Stimulated activated CD4-positive, alpha-beta T cell treated with anti-CD3 and anti-CD28 coated beads, TNF-alpha, amount 100 ng/mL, for 4 hours (primary cell): ENCODE measurements at places on chromosomes 11 and 22.

GRCh38 chr11:123308077-123308476 is 113.0 kb upstream of the CLMP start:
- DNase-seq = no peak

GRCh38 chr11:126892756-126893155 is 107.8 kb downstream of the KIRREL3 start:
- DNase-seq = no peak

DNA sequence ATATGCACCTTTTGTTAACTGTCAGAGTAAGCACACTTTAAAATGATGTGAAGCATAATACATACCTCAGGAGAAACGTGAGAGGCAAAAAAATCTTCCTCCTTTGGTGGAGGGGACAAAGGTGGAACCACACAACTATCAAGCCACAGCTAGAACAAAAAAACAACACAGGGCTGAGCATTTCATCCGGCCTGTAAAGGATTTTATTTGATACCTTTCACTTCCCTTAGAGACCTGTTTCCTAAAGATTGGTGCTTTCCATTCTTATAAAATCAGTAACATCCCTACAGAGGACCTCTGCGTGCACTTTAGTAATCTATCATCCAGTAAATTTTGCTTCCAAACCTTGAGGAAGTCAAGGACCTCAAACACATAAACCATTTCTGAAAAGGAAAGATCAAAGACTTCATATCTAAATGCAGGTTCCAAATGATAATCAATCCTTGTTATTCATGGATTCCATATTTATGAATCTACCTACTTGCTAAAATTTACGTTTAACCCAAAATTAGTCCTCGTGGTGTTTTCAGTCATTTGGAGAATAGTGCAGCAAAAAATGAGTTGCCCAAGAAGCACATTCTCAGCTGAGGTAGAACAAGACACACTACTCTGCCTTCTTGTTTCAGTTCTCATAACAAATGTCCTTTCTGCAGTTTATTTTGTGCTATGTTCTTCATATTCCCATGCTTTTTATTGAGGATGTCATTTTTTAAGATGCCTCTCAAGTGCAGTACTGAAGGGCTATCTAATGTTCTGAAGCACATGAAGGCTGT is 22.7 kb downstream of the ARFGAP3 start:
- no peak for DNase-seq

DNA sequence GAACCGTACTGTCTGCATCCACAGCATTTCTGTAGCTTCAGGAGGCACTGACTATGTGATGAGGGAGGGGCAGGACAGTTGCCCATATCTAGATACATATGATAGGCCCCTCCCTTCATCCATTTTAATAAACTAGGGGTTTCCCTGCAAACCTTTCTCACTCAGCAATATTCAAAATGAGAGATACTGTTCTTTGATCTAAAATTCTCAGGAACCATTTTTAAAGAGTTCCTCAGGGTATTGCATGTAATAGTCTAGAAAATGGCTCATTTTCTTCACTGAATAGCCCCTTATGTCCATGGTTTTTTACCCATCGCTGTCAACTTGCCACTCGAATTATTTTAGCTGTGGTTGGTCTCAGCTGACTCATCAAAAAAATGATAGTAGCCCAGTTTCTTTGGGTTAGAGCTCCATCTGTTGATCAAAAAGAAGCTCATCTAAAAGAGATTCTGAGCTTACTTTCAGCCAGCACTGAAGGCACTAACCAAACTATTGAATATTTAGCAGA is 37.0 kb upstream of the DNAJB7 start:
- no peak for DNase-seq

DNA sequence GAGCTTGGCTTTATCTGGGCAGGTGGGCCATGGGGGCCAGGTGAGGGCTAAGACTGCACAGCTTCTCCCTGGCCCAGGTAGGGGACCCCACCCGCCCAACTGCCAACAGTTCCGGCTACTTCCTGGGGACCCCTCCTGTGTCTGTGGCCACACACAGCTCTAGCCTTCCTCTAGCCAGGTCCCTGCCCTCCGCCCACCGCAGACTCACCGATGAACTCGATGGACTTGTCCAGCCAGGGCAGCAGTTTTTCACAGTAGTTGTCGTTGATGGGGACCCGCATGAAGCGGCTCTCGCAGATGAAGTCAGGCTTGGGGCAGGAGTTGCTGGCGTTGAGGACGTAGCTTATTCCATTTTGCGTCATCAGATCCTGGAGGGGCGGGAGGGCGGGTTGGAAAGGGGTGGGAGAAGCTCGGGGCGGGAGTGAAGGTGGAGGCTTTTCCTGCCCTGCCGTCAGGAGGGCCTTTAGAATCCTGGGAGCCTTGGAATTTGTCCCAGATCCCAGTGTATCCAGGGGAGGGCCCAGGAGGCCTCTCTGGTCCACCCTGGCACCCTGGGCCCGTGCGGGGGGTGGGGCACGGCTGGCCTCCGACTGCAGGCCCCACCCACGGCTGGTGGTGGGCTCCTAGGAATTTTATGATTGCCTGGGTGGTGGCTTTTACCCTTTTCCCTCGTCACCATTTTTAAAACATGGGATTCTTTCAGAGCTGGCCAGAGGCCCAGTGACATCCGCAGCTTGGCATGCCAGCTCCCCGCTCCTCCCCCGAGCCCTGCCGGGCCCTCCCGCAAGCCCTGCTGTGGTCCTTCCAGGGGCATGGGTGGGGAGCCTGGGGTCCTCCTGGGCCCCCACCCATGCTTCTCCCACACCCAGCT is 13.9 kb downstream of the DUSP8 start:
- no peak for DNase-seq

DNA sequence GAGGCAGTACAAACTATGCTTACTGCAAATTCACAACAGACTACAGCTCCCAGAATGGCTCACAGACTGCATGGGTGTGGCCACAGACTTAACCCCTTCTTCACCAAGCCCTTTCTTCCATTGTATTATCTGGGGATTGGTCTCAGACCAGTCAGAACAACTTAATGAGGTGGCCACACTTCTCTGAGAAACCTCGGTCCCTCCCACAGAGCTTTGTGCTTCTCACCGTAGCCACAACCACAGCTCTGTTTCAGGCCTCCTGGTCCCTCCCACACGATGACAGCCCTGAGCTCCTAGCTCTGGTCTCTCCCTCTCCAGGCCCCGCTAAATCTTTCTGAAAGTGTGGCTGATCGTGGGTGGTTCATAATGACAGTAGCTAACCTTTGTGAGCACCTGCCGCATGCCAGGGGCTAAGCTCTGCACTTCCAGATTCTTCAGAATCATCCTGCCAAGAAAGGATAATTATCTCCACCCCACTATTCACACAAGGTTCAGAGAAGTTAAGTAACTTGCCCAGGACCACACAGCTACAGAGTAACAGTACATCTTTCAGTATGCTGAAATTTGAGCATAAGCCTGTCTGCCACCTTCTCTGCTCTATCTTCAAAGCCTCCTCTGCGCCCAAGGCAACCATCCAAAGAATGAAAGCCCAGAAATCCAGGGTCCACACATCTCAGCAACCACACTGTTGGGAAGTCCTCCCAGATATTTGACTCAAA is 5.4 kb downstream of the PDE2A start:
- no peak for DNase-seq

DNA sequence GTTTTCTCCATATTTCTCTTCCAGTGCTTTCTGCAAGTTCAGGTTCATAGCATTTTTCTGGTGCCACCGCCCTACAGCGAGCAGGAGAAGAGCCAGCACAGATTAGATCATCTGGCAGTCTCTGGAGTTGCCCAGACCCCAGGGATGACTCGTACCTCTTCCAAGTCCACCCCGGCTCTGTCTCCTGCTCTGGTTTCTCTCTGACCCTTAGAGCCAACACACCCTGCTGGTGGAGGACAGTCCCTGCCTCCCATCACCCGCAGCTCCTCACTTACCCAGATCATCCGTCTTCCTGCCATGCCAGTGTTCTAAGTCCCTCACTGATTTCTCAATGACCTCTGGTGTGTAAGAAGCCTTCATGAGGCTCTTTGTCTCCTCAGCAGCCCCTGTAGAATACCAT is 28.0 kb downstream of the TST start:
- DNase-seq = no peak

DNA sequence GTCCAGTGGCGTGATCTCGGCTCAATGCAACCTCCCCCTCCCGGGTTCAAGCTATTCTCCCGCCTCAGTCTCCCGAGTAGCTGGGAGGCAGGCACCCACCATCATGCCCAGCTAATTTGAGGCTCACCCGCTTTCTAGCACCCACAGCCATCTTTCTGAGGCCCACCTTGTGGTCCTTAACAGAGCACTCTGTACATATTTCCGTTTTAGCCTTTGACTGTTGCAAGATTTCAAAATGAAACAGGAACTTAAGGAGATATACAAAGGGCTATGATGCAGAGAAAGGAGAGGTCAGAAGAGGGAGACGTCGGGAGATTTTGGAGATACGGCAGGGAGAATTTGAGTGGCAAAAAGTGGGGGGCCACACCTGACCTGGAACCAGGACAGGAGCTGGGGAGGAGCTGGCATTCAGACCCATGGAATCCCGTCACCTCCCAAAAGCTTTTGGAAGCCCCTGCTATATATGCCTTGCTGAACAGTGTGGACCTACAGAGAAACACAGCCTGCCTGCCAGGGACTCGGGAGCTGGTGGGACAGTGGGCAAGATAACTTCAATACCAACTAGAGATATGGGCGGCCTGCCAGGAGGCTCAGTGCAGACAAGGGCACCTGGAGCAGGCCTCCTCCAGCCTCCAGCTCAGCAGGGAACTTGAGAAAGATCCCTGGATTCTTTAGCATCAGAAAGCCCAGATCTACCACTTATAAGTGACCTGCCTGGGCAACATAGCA is 8.0 kb upstream of the CLCF1 start:
- no peak for DNase-seq

DNA sequence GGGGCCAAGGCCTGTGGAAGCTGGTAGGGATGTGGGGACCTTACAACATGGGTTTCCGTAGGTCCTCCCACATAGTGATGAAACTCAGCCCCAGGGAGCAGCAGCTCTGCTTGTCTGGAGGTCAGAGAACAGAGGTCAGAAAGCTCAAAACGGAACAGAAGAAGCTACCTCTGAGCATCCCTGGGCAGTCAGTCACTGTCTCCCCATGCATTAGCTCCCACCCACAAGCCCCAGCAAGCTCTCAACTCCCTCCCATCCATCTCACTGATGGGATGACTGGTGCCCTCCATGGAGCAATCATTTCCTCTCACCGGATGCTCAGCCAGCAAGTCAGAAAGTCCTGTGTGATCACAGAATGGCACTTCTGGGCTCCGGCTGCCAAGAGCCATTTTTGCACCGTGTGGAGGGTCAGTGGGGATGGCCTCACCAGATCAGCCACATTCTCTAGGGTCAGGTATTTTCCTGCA is 1.9 kb downstream of the TPP1 start:
- DNase-seq = no peak

GRCh38 chr11:36095716-36096115 is 151.9 kb downstream of the LDLRAD3 start:
- no peak for DNase-seq

- no peak for DNase-seq
These were observed 9.8 kb upstream of the SEC14L6 start for GRCh38 chr22:30556388-30556787.

DNA sequence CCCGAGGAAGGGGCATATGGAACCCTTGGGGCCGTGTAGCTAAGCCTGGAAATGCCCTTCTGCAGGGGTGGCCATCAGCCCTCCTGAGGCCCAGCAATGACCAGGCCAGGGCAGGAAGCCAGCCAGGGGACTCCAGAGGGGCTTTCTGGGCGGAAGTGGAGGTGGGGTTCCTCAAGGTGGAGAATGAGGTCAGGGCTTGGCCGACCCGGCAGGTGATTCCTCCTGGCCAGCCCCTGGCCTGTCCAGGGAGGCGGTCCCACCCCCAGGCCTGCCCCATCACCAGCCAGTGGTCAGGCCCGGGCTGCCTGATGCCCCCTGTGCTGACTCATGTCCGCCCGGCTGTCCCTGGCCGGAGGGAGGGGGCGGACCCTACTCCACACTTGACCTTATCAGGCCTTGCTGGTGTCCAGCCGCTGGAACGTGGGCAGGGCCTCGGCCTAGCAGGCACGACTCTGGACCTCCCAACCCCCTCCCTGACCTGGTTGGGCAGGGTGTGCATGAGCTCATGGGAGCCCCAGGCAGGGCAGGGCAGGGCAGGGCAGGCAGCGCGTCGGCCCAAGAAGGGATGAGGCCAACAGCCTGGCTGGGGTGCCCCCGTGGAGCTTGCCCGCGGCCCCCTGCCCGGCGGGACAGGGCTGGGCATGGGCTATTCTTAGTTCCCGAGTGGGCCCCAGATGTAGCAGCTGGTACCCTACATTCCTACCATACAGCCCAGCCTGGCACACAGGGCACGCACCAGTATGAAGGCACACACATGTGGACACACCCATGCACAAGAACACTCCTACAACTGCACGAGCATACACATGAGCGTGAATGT is 35.9 kb downstream of the RPL3 start:
- DNase-seq = no peak

GRCh38 chr11:65055538-65055937 is 2.8 kb downstream of the NAALADL1 start:
- DNase-seq = no peak

DNA sequence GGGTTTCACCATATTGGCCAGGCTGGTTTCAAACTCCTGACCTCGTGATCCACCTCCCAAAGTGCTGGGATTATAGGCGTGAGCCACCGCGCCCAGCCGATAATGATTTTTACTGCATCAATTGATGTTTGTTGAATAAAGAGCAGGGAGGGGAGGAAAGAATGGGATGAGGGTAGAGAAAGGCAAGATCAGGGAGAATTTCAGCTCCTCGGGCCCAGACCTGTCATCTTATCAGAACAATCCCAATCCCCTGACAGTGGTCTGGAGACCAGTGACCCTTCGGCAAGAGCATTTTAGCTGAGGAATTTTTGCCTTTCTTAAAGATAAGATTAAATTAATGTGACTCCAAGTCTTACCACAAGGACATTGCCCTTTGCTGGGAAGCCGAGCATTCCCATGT is 15.0 kb upstream of the ANO1 start:
- DNase-seq = no peak

- DNase-seq = no peak
These were observed 28.0 kb downstream of the TOLLIP start for GRCh38 chr11:1281326-1281973.

- no peak for DNase-seq
These were observed 61.7 kb downstream of the ETS1 start for GRCh38 chr11:128525411-128526243.

GRCh38 chr11:36257351-36257750 is 31.9 kb downstream of the COMMD9 start:
- no peak for DNase-seq

DNA sequence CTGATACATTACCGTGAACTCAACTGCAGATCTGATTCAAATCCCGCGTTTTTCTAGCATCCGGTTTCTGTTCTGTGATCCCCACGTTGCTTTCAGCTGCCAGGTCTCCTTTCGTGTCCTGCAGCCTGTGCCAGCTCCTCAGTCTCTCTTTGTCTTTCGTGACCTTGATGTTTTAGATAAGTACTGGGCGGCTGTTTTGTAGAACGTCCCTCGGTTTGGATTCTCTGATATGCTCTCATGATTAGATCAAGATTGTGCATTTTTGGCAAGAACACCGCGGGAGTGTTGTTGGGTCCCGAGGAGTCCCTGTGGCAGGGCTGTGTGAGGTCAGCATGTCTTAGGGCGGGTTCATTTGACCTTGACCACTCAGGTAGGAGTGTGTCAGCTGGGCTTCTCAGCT is 38.6 kb downstream of the KCNQ1 start:
- DNase-seq = no peak

- DNase-seq = no peak
These were observed 132.4 kb downstream of the TENM4 start for GRCh38 chr11:79308429-79308828.
